ENCODE measurements at places on chromosomes 2 and 18. TPM values are rescaled to one million over a fixed set of nuclear protein-coding genes. Genes with fewer than 3 reads are reported as not detected.
A peak's percentile ranks its signal among the peaks of the same experiment; 100 is the strongest.

Gene CCL20
- 6.4 TPM for total RNA-seq

Gene ITPRIPL1
- 0.77 TPM for total RNA-seq

Gene GYPC
- total RNA-seq = 70.1 TPM

Gene TGOLN2
- total RNA-seq = 75.8 TPM

Gene COLEC12
- 5.5 TPM for total RNA-seq

Gene LCT
- total RNA-seq = not detected

Gene NTSR2
- total RNA-seq = 0.63 TPM

Gene CDH2
- total RNA-seq = 2.9 TPM

Gene NGEF
- total RNA-seq = 0.65 TPM

Gene UGT1A5
- not detected for total RNA-seq

GRCh38 chr2:188787658-188788240 is 186.4 kb upstream of the COL3A1 start:
- no peak for DNase-seq
- H3K4me3 ChIP-seq = no peak overlapping the region
- H3K27ac ChIP-seq = peak overlapping the region; percentile 66
- H3K27me3 ChIP-seq = no peaks in the 10 kb centered on the region
- no peaks in the 10 kb centered on the region for H3K36me3 ChIP-seq

DNA sequence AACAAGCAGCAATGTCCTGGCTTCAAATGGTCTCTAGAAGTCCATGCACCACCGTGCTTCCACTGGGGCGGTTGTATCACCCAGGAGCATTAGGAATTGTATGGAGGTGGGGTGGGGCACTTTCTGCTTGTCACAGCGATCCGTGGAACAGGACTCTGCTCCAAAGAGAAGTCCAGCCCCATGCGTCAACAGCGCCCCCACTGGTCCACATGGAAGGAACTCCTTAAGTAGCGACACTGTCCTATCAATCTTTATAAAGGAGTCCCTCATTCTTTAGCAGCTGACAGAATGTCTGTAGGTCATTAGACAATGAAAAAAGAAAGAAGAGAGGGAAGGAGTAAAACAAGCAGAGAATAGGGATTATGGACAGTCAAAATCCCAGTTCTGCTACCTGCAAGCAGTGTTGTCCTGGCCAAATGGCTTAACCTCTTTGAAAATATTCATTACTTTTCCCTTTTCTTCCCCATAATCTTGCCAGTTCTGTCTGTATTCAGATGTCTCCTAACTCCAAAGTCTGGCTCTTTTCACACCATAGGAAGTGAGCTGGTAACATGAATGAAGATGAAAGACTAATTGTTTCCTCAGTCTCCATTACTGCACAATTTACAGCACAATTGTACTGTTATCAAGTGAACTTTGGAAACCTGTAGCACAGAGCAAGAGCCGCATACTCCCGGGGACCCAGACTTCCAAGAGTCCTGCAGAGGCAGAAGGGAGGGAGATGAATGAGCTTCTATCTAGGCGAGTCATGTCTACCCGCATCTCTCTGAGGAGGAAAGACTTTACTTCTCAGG is 9.9 kb downstream of the NFE2L2 start:
- H3K27me3 ChIP-seq = no peaks in the 10 kb centered on the region
- H3K4me3 ChIP-seq = no peak overlapping the region
- no peak for DNase-seq
- H3K27ac ChIP-seq = no peak overlapping the region
- no peaks in the 10 kb centered on the region for H3K36me3 ChIP-seq

DNA sequence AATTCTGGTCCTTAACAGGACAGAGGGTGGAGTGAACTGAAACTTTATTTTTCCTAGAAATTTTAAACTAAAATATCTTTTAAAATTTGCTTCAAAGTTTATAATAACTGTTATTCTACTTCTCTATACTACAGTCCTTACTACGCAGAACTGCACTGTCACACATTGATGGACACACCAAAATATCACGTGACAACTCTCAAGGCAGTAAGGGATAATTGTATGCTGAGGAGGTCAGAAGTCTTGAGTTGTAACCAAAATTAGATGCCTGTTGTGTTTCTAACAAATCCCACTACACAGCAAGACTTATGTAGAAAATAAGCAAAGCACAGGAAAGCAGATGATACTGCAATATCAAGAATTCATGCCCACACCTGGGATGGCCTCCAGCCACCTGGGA is 76.3 kb downstream of the CHST9 start:
- H3K27ac ChIP-seq = no peak overlapping the region
- DNase-seq = no peak
- no peaks in the 10 kb centered on the region for H3K4me1 ChIP-seq
- H3K4me3 ChIP-seq = no peak overlapping the region
- H3K36me3 ChIP-seq = no peaks in the 10 kb centered on the region
- H3K27me3 ChIP-seq = no peaks in the 10 kb centered on the region

- H3K4me1 ChIP-seq = peaks cover 4% of the 10 kb centered on the region
- no peaks in the 10 kb centered on the region for H3K27me3 ChIP-seq
- no peak for DNase-seq
- H3K27ac ChIP-seq = no peak overlapping the region
- no peaks in the 10 kb centered on the region for H3K36me3 ChIP-seq
Measured at GRCh38 chr18:21115519-21116411, 4.2 kb upstream of the ROCK1 start.

- no peak for DNase-seq
Measured at GRCh38 chr2:169676357-169676756, 17.8 kb downstream of the CFAP210 start.

DNA sequence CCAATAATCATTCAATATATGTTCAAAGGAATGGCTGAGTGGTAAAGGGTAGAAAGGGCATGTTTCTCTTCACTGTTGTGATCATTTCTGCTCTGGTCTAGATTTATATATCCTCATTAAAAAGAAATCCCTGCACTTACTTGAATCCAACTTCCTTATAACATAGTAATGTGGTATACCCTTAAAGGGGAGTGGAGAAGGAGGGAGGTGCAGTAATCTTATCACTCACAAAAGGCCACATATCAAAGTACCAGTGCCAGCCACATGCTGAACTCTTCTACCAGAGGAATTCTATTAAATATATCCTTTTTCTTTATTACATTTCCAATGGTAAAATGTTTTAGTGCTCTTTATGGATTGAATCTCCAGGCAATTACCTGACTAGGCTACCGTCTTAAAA is 3.3 kb downstream of the KATNAL2 start:
- H3K4me3 ChIP-seq = no peak overlapping the region
- no peaks in the 10 kb centered on the region for H3K27me3 ChIP-seq
- no peak for DNase-seq
- H3K36me3 ChIP-seq = no peaks in the 10 kb centered on the region
- H3K27ac ChIP-seq = no peak overlapping the region

- H3K27ac ChIP-seq = no peak overlapping the region
- no peaks in the 10 kb centered on the region for H3K4me1 ChIP-seq
- no peaks in the 10 kb centered on the region for H3K36me3 ChIP-seq
- no peaks in the 10 kb centered on the region for H3K27me3 ChIP-seq
- H3K4me3 ChIP-seq = no peak overlapping the region
Measured at GRCh38 chr2:23073671-23074070, 311.3 kb upstream of the KLHL29 start.

GRCh38 chr2:235689427-235689853 is 195.6 kb downstream of the AGAP1 start:
- no peaks in the 10 kb centered on the region for H3K36me3 ChIP-seq
- H3K27me3 ChIP-seq = no peaks in the 10 kb centered on the region
- DNase-seq = no peak
- H3K4me3 ChIP-seq = no peak overlapping the region
- H3K27ac ChIP-seq = no peak overlapping the region

DNA sequence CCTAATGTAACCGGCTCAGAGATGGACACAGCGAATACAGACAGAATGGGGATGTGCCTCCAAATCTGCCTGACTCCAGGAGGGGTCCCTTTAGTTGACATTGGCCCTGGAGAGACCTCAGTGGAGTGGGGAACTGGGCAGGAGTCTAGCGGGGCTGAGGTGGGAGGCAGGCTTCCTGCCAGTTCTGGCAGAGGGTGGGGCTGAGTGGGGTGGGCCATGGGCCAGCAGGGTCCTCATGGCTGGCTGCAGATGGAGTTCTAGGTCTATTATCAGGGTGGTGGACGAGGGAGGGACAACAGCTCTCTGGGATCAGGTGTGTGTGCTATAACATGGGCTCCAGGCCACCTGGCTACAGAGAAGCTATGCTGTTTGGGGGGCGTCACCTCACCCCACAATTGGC is 21.1 kb downstream of the PROC start:
- no peaks in the 10 kb centered on the region for H3K27me3 ChIP-seq
- no peaks in the 10 kb centered on the region for H3K36me3 ChIP-seq
- no peaks in the 10 kb centered on the region for H3K4me1 ChIP-seq
- H3K4me3 ChIP-seq = no peak overlapping the region
- no peak overlapping the region for H3K27ac ChIP-seq

DNA sequence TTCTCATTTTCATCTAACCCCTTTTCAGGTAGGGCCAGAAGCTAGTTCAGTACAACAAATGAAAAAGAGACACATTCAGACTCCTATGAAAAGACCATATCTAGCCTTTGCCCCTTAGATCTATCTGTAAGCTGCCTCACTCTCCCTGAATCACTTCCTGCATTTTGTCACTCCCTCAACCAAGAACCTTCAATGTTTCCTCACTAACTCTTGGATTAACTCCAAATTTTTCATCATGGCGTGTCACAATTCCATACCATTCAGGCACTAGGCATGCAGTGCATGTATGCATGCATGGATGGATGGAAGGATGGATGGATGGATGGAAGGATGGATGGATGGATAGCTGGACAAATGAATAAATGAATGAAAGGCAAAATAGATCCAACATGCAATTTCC is 356.9 kb downstream of the TNS1 start:
- no peak overlapping the region for H3K27ac ChIP-seq
- H3K4me1 ChIP-seq = no peaks in the 10 kb centered on the region
- no peaks in the 10 kb centered on the region for H3K36me3 ChIP-seq
- no peak overlapping the region for H3K4me3 ChIP-seq
- H3K27me3 ChIP-seq = no peaks in the 10 kb centered on the region
